Stimulated activated effector memory CD8-positive, alpha-beta T cell treated with anti-CD3 and anti-CD28 coated beads, Interleukin-12 subunit alpha, Interleukin-12 subunit beta, amount 100 ng/mL, for 72 hours (primary cell): ENCODE measurements at places on chromosomes 3 and 15.

DNA sequence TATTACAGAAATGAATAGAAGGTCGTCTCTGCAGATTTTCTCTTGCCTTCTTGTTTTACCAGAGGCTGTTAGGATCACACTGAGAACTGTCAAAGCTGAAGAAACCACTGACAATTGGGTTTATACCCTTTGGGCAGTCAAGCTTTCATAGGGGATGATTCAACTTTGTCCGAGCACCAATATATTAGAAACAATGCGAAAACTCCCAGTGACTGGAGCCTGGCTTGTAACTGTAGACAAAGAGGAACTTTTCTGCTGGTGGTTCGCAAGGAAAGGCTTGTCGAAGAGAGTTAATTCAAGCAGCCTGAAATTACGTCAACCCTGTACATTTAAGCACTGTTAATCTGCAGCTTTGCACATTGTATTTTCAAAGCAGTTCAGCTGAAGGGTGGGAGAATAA, 193.2 kb upstream of the ZNF385D start:
- DNase-seq, result no peak

GRCh38 chr15:47812470-47812999, 95.2 kb downstream of the SEMA6D start:
- DNase-seq, result no peak

- DNase-seq, result no peak
These were observed 122.5 kb upstream of the ROBO2 start for GRCh38 chr3:76917436-76917835.

DNA sequence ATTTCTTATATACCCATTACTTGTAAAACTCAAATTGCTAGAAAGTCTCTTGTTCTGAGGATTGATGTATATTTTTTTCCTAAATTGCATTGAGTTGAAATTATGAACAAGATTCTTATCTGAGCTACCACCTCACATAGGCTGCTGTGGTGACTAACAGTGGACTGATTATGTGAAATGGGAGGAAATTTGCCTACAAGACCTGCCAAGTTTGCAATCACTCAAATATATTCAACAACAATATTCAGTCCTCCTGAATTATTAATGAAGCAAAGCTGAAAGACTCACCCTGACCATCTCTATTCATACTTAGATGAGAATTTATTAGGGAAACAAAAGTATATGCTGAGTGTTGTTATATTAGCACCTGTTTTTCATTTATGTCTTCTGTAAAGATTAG, 412.6 kb upstream of the SEMA6D start:
- no peak for DNase-seq

DNA sequence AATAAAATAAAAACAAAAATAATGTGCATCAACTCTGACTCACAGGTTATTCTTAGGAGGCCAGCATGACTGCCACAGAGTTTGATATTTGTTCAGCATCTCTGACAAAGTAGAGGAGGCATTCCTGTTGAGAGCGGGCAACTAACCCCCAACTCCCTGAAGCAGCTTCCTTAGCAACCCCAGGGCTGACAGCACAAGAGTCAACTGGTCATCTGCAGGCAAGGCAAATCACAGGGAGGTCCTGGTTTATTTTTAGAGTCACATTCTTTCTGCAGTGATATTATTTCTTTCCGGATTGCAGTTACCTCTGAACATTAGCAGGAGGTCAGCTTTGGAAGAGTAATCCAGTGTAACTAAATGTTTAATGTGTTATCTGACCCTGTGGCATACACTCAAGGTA, 273.0 kb downstream of the PLCL2 start:
- DNase-seq, result no peak

DNA sequence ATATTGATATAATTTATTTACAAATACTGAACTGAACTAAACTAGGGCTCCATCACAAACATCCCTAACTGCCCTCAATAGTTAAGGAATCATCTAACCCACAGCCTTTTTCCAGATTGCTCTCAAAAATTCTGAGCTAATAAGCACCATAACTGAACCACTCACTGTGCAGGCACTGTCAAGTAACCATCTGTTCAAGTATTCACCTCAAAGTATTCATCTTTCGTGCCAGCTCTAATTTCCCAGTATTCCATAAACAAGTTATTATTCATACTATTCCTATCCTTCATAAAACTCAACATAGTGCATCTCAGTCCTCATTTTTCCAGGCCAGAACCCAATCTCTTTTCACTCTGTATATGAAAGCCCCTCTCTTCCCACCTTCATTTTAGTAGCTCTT, 41.1 kb downstream of the THBS1 start:
- no peak for DNase-seq

- no peak for DNase-seq
These were observed 48.3 kb downstream of the SRP14 start for GRCh38 chr15:39990706-39991105.

GRCh38 chr3:170502297-170502696, 83.6 kb downstream of the SLC7A14 start:
- DNase-seq, result no peak

DNA sequence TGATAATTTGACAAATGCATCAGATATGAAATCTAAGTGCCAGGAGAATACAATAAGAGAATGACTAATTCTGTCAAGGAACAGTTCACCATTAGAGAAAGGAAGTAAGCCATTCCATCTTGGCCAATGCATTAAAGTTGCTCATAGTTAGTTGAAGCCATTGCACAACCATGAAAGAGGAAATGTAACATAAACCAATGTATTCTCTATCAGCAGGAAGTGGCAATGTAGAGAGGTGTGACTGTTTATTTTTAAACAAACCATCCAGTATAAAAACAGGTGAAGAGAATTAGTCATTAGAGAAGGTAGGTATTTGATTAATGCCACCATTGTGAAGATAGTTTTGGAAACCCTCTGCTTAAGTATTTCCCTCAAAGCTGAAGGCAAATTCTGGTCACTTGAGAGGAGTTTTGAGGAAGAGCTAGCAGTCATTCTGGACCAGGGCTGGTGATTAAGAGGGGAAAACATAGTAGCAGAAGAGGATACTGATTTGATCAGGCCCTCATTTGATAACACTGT, 10.7 kb upstream of the ANXA2 start:
- no peak for DNase-seq

- no peak for DNase-seq
These were observed 7.4 kb downstream of the A4GNT start for GRCh38 chr3:138124706-138125355.

- no peak for DNase-seq
These were observed 549.4 kb upstream of the MDFIC2 start for GRCh38 chr3:70861855-70862254.

- DNase-seq, result no peak
These were observed 39.4 kb downstream of the CD200 start for GRCh38 chr3:112372396-112372795.

- no peak for DNase-seq
These were observed 93.7 kb upstream of the GK5 start for GRCh38 chr3:142319094-142319493.

GRCh38 chr3:173703771-173704170, 306.2 kb downstream of the NLGN1 start:
- no peak for DNase-seq

DNA sequence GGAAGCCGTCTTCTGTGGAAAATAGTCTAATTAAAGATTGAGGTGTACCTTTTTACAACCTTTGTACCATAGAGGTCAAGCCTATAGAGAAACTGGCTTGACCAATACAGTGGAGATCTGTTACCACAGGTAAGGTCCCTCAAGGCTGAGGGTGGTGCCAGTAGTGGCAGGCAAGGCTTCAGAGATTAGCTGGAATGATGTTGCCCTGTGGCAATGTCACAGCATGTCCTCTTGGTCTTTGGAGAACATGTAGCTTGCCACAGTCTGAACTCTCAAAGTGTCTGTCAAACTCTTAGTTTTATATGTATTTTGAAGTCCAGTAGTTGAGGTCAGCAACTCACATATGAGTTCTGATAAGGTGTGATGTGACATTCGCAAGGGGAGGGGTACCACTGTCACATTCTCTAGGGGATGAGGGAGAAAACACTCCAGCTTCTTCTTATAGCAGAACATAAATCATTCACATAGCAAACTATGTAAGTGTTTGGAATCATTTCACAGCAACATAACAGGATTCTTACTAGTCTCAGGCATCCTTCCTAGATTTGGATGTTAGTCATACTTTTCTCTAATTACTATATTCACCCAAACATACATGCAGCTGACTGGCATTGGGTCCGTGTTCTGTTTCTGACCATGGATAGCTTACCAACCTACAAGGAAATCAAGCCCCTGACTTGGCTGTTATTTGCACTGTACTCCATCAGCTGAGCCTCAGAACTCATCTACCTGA, 173.6 kb downstream of the UBE2E2 start:
- no peak for DNase-seq

- no peak for DNase-seq
These were observed 92.6 kb downstream of the CHDH start for GRCh38 chr3:53753518-53754183.

- DNase-seq, result peak; percentile 70
These were observed at the start of gene ABHD17C for GRCh38 chr15:80695099-80695910. Gene ABHD17C (plus strand): TSS chr15:80695310. CDS start chr15:80695430, 120 bp downstream.

DNA sequence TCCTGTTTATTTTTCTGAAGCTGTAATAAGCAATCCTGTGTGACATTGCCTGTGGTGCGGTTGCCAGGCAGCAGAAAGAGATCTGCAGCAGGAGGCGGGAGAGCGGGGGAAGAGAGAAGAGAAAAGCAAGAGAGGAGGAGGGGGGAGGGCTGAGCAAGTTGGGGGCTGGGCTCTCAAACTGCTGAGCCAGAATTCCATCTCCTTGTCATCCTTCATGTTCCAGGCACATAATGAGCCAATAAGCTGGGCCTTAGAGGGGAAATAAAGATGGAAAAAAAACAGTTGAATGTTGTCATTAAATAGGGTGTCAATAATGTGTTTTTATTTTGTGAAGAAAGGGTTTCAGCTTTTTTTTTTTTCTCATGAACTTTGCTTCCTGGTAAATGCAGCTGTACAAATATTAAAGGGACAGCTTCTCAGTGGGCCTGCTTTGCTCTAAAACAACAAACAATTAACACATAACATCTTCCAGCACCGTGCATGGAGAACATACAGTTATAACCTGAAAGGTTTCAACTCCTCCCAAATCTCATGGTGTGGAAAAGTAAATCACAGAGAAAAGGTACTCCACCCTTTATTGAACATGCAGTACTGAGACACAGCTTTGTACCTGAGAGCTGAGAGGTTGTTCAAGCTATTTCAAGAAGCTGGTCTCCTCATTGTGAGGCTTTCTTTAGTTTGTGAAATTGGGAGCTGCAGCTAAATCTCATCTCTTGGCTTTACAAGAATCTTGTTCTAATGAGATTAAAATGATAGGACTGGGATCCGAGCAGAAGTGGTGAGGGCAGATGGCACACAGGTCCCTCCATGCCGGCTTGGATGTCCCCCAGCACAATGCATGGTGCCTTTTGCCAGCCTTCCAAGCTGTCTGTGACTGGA, 451.1 kb upstream of the KCNMB2 start:
- no peak for DNase-seq

- DNase-seq, result no peak
These were observed 12.9 kb downstream of the TYRO3 start for GRCh38 chr15:41571948-41572347.

- DNase-seq, result no peak
These were observed 118.4 kb upstream of the FHIT start for GRCh38 chr3:61369678-61370077.

DNA sequence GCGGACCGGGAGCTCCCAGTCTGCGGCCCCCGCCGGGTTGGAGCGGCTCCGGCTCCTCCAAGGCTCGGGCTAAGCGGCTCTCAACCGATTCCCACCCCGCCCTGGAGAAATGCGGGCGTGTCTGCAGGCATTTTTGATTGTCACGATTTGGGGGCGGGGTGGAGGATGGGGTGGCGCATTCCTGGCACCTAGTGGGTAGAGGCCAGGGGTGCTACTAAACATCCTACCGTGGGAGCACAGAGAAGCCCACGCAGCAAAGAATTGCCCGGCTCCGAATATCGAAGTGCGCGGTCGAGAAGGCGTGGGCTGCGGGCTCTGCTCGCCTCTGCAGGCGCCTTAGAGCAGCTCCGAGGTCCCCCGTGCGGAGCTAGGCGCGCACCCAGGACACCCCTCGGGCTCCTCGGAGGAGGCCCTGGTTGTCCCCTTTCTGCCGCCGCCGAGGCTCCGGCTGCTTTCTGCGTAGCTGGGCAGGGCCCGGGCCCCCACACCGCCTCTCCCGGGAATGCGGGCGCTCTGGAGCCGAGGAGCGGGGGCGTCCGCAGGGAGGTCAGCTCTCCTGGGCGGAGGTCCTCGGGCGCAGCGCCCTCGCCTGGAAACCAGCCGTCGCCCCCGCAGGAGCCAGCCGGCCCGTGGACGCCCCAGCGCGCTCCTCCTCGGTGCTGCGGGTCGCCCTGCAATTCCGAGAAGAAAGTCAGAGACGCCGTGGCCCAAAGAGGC, 16.5 kb upstream of the LAMP3 start:
- peak; percentile 22 for DNase-seq

DNA sequence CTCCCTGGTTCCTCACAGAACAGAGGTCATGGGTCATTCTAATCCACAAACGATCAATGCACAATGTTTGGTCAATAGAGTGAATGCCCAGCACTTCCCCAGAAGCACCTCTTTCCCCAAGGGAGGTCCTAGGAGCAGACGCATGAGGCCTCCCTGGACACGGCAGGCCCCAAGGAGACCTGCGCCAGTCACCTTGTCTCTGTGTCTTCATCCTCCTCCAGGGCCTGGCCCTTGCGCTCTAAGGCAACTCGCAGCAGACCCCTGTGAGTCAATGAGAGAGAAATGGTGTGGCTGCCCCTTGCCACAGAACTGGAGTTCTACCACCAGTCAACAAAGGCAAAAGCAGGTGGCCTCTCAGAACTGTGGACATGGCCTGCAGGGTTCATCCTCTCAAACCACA, 18.1 kb downstream of the ALS2CL start:
- DNase-seq, result no peak

GRCh38 chr15:39774688-39775267, 7.9 kb downstream of the FSIP1 start:
- DNase-seq, result no peak

GRCh38 chr3:82293867-82294266, 532.4 kb upstream of the GBE1 start:
- no peak for DNase-seq

DNA sequence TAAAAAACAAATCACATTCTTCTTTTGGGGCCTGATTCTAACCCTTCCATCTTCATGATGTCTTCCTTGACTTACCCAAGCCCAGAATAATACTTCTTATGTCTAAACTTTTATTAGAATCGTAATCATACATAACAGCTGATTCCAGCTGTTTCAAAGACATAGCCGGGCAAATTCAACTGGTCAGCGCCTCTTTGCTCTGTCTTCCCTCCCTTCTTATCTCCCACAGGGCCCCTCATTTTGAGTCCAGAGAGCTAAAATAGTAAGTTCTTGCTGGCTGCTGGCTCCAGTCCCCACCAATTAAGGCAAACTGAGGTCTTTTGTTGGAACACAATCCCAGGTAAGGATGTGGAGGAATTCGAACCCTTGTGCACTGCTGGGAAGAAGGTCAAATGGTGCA, 108.6 kb downstream of the ADCY5 start:
- no peak for DNase-seq

GRCh38 chr15:31327669-31328427, 1.2 kb downstream of the KLF13 start:
- DNase-seq, result peak; percentile 86

GRCh38 chr15:98151096-98151495, 190.6 kb downstream of the ARRDC4 start:
- no peak for DNase-seq
